ENCODE measurements at places on chromosomes 12 and 14.

DNA sequence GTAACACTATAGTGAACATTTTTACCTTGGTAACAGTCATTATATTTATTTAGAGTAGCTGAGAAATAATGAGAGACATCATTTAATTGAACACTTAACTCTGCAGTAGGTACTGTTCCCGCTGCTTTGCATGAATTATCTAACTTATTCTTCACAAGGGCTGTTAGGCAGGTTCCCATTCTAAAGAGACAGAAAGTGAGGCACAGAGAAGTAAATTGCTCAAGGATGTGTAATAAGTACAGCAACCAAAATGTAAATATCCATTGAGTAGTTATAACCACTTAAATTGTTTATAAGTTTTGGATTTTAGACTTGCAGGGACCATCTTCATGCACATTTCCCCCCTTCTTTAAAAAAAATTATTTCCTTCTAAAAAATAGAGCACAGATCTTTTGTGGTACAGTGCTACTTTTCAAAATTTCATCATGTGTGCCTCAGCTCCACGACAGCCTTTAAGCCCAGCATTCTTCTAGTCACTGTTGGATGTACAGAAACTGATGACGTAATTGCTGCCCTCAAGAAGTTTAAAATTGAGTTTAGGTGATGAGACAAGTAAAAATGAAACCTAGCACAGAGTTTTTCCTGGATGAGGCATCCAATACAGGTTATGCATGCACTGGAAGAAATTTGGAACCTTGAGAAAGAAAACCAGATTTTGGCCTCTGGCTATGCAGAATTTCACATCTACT lies 6.0 kb upstream of the MANSC4 start:
- no peak overlapping the region for H3K4me3 ChIP-seq
- no peaks in the 10 kb centered on the region for H3K36me3 ChIP-seq
- H3K4me1 ChIP-seq: peaks cover 9% of the 10 kb centered on the region
- no peak for DNase-seq

DNA sequence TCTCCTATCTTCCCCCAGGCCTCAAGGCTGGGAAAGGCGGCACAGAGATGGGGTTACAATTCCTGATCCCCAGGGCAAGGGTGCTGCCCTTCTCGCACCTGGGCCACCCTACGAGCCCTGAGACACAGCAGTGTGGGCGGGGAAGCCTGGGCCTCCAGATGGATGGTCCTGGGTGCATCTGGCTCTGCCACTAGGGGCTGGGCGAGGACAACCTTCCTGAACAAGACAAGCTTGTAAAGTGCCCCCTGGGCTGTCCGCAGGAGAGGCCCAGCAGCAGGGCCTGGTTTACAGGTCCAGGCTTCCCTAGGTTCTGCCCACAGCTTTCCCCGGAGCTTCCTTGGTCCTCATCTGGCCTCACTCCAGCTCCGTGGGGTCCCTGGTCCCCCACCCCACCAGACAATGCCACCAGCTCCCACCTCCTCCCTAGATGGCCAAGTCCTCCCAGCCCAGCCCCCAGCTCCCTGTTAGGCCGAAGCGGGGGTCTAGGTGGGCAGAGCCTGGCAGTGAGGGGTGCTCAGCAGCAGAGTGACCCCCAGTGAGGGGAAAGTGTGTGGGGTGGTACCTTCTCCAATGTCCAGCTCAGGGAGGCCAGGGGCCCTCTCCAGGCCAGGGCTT lies 8.9 kb downstream of the ARL6IP4 start:
- no peak for DNase-seq
- H3K4me1 ChIP-seq: no peaks in the 10 kb centered on the region
- H3K27ac ChIP-seq: no peak overlapping the region
- H3K4me3 ChIP-seq: no peak overlapping the region
- no peaks in the 10 kb centered on the region for H3K36me3 ChIP-seq

GRCh38 chr14:33062881-33063280 lies 124.2 kb downstream of the NPAS3 start:
- H3K27ac ChIP-seq: no peak overlapping the region
- no peaks in the 10 kb centered on the region for H3K36me3 ChIP-seq
- no peaks in the 10 kb centered on the region for H3K27me3 ChIP-seq
- no peaks in the 10 kb centered on the region for H3K4me1 ChIP-seq

DNA sequence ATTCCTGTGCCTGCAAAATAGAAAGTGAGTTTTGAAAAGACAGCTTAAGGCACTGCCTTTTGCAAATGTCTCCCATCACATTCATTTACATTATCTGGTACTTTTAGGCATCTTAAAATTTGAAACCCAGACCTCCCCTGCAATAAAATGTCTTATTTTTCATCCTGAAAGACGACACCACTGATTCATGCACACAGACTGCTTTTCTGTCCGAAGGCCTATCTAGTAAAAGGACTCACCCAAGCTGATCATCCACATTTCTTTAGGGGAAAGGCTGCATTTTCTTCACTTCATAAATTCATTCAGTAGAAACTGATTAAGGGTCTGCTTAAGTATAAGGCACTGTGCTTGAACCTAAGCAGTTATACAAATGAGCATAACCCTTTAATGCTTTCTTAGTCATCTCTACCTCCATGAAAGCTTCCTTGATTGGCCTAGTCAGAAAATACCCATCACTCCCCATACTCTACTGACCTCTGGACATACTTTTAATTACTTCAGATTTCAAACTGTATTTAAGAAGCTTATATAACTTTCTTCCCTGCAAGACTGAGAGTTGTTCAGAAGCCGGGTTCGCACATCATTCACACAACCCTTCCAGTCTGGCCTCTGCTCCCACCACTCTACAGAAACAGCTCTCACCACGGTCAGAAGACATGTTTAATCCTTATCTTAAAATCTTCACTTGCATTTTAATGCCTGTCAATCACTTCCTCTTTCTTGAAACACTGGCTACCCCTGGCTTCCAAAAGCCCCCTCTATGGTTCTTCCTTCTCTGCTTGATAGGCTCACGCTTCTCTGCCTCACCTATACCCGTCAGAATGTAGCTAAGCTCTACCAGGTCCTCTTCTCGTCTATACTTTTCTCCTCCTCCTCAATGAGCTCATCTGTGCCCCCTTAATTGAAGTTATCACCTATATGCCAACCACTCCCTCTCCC lies 288.6 kb downstream of the MED13L start:
- H3K4me3 ChIP-seq: no peak overlapping the region
- no peaks in the 10 kb centered on the region for H3K27me3 ChIP-seq
- H3K4me1 ChIP-seq: no peaks in the 10 kb centered on the region
- H3K36me3 ChIP-seq: no peaks in the 10 kb centered on the region
- DNase-seq: no peak

Data from colonic mucosa (tissue), 4 donors.